Stimulated activated CD8-positive, alpha-beta memory T cell treated with anti-CD3 and anti-CD28 coated beads, Interleukin-4, amount 100 ng/mL, for 4 hours (primary cell): ENCODE measurements at places on chromosomes 5 and 9.

GRCh38 chr9:136089697-136090045 lies 5.4 kb downstream of the NACC2 start:
- DNase-seq, result no peak

DNA sequence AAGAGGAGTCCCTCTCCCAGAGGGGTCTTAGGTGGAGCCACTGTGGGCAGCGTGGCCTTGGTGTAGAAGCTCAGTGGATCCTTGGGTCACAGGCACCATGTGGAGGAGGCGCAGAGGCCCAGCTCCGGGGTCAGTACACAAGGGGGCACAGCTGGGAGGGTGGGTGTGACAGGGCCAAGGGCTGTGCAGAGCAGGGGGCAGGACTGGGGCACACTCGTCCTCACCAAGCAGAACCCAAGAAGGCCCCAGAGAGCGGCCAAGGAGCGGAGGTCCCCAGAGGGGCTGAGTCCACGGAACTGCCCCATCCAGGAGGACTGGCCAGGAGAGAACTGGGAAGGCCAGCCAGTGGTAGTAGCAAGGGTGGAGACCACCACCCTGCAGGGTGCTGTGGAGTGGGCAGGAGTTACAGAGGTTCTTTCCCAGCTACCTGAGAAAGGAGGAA lies 2.5 kb upstream of the LPCAT1 start:
- no peak for DNase-seq

DNA sequence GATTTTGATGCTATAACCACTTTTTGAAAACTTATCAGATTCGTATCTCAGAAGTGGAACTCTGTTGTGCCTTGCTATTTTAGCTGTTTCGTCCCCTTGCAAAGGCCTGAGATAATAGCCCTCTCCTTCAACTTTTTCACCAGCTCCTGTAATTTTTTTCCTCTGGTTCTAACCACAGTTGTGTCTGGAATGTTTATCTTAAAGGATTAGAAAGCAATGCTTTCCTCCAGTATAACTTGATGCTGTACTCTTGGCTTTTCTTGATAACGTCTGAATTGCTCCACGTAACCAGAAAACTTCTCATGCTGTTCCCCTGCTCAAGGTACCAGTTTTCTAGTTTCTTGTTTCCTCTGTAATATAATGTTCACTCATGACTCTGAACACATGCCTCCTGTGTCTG lies 209.4 kb downstream of the DTWD2 start:
- DNase-seq, result no peak

DNA sequence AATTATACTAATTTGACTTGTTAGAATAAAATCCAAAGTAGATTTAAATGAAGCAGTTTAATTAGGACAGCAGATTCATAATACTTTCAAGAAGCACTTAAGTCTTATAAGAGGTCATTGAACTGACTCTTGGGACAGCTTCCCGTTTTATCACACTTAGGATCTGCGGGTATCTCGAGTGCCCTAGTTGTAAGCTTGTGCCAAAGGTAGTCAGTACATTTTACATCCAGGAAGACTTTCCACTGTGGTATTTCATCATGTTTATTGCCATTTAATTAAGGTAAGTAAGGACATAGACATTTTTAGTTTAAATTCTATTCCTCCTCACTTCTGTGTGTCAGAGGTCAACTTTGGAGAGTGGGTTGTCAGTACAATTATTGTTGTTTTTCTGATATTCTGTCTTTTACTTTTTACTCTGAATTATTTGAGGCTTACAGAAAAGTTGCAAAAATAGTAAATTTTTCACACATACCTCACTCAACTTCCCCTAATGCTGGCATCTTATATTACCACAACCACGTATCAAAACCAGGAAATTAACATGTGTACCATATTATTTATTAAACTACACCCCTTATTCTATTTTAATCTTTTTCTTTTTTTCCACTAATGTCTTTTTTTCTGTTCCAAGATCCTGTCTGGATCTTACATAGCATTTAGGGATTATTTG lies 7.5 kb upstream of the ZNF367 start:
- no peak for DNase-seq

GRCh38 chr5:3736926-3737325 lies 141.3 kb downstream of the IRX1 start:
- DNase-seq, result no peak

- DNase-seq, result no peak
These were observed 5.2 kb downstream of the HSPA5 start for GRCh38 chr9:125235804-125236519.

GRCh38 chr9:116900543-116900942 lies 213.4 kb downstream of the TRIM32 start:
- DNase-seq, result no peak

GRCh38 chr9:124723352-124723751 lies 47.8 kb downstream of the NR6A1 start:
- DNase-seq, result no peak

DNA sequence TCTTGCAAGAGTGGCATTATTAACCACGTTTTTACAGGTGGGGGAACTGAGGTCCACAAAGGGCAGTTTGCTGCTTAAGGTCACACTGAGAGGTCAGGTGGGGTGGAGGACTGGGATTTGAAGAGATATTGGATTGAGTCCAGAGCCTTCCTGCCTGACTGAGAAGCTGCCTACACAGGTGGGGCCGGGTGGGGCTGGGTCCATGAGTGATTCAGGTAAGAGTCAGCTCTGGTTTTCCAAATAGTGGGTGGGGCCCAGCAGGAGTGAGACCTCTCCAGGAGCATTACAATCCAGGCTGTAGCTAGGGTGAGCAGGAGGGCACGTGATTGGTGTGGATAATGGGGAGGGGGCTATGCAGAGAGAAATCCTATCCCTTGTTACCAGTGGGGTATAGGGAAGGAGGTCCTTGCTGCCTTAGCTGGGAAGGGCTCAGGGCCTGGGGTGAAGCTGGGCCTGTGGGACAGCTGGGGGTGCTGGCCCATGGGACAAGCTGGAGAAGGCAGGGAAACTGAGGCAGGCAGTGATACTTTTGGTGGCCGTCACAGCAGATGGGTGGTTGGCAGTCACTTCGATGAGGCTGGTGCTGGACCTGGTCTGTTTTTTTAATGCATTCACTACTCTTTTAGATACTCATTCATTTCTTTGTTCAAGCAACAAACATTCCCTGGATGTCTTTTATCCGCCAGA lies 2.9 kb upstream of the PTGS1 start:
- DNase-seq, result no peak

DNA sequence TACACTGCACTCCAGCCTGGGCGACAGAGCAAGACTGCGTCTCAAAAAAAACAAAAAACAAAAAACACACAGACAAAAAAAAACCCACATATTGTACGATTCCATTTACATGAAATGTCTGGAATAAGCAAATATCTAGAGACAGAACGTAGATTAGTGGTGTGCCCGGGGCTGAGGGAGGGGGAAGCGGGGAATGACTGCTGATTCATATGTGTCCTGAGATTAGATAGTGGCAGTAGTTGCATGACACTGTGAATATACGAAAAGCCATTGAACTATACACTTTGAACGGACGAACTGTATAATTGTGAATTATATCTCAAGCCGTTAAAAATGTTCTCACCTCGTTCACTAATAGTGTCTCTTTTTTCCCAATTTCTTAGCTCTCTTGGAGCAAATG lies 23.9 kb downstream of the FGF1 start:
- DNase-seq, result no peak

GRCh38 chr5:110496276-110496675 lies 230.2 kb downstream of the TMEM232 start:
- no peak for DNase-seq

DNA sequence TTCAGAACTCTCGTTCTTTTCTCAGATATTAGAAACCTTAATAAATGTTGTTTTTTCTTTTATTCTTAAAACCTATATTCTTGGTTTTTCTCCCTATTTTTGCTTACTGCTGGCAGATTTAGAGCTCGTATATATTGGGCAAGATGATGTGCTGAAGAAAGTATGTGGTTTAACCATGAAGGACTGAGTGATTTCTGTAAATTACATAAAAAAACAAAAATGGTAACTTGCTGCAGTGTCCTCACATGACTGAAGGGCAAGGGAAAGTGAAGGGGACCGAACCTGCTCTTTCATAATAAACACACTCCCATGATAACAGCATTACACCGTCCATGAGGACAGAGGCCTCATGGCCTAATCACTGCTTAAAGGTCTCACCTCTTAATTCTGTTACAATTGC lies 393.8 kb upstream of the ZNF608 start:
- no peak for DNase-seq

DNA sequence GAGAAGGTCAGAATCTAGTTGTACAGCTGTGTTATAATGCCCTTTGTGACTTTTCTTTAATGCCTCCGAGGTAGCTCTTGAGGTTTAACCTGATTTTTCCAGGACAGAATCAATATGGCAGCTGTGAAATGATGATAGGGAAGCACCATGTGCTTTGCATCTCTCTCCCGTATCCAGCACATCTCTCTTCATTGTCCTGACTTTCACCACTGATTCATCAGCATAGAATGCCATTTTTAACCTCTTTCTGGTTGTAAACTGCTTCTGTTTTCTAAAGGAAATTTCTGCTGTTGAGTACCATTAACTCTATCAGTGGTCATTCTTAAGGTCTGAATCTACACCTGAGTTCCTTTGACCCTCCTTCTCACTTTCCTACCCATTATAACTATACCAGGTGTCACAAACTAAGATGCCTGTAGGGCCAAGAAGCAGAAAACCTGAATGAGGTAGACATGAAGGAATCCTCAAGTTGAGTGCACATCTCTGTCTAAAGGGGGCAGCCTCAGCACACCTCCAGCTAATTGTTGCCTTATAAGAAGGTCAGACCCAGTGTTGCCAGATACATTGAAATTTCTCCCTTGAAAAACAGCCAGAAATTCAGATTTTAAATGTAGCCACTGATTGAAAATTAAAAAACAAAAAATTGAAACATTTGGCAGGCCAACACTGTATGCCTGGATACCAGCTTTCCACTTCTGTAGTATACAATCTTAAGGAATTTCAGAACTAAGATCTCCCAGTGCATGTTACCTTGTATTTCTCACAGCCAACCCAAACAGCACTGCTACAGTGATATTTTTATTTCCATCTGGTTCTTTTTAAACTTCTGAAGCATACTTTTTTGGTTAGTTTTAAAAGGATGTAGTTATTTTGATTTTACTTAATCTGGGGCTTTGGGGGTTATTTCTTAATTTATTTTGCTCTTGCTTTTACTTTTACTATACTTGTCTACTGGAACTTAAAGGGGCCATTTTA lies 35.8 kb upstream of the TLX3 start:
- no peak for DNase-seq

- no peak for DNase-seq
These were observed 553.0 kb downstream of the CSNK1G3 start for GRCh38 chr5:124064956-124065355.
